ENCODE measurements at places on chromosomes 7 and 10. TPM values are rescaled to one million over a fixed set of nuclear protein-coding genes. Genes with fewer than 3 reads are reported as not detected.

The GPR15LG gene
- total RNA-seq: not detected

The GPC2 gene
- total RNA-seq: 40.1 TPM

The TSPAN12 gene
- total RNA-seq: not detected

The AKR1C1 gene
- 3.4 TPM for total RNA-seq

The SAMD9 gene
- 46.8 TPM for total RNA-seq

The PRSS1 gene
- not detected for total RNA-seq

The TMEM273 gene
- not detected for total RNA-seq

The ARMC3 gene
- total RNA-seq: not detected

The OIT3 gene
- total RNA-seq: not detected

The VSTM4 gene
- total RNA-seq: not detected

DNA sequence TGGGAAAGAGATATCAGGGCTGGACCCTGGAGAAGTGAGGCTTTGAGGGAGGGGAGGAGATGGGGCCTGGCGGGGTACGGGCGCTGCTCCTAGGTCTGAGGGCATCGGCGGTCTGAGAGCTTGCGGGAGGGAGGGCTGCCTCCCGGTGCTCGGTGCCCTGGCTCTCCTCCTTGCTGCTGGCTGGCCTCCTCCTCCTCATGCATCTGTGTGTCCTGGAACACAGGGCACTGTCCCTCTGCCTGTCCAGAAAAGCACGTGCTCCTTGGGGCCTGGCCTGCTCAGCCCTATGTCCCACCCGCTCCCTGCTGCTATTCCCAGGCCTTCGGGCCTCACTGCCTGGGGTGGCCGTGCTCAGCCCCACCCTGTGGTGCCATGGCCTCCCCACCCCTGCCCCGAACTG lies 166.9 kb downstream of the RNF216 start:
- no peak overlapping the region for H3K4me3 ChIP-seq
- H3K4me1 ChIP-seq: peaks cover 5% of the 10 kb centered on the region
- H3K36me3 ChIP-seq: peaks cover 10% of the 10 kb centered on the region
- no peak overlapping the region for H3K27ac ChIP-seq
- H3K27me3 ChIP-seq: no peaks in the 10 kb centered on the region

- no peak overlapping the region for H3K27ac ChIP-seq
- H3K36me3 ChIP-seq: no peaks in the 10 kb centered on the region
- no peaks in the 10 kb centered on the region for H3K27me3 ChIP-seq
- H3K4me3 ChIP-seq: no peak overlapping the region
These were observed 67.5 kb downstream of the DNAJC12 start for GRCh38 chr10:67770537-67770936.

- no peak overlapping the region for H3K4me3 ChIP-seq
- peaks cover 6% of the 10 kb centered on the region for H3K27me3 ChIP-seq
- no peaks in the 10 kb centered on the region for H3K36me3 ChIP-seq
- DNase-seq: no peak
- H3K4me1 ChIP-seq: peaks cover 2% of the 10 kb centered on the region
- H3K27ac ChIP-seq: no peak overlapping the region
These were observed 271.9 kb downstream of the TNS3 start for GRCh38 chr7:47310020-47310419.

DNA sequence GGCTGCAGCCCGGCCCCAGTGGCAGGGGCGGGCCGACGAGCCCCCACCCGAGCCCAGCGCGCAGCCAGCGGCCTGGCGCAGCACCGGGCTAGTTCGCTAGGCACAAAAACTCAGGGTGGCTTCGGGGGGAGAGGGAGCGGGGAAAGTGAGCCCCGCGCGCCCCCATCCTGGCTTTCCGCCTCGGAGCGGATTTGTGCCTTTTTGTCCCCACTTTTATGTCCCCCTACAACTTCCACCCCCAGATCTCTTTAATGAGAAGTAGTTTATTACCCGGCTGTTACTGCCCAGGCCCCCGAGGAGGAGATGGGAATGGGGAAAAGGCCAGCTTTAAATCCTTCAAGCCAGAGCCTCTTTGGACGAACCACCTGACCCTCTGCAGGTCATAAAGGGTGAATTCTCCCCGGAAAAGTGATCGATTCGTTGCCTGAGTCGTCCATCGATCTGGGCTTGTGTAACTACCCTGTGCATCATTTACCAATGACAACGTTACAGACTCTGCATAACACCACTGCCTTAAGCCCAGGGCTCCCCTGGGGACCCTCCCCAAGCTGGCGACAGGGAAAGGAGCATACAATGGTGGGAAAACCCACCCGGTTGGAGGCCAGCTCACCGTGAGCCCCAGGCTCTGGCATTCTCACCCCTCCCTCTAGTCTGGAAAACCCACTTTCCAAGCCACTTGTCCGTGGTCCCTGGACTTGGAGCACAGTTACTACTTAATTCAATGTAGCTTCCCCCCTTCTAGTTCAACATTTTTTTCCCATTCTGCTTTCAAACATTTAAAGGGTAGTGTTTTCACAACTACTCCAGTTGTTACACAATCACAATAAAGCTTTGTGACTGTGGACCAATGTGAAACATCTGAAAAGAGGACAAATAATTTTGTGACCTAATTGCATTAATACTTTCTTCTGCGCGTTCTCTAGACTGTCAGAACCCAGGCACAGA lies 748 bp upstream of the SH3PXD2A start:
- DNase-seq: no peak
- no peak overlapping the region for H3K27ac ChIP-seq
- H3K27me3 ChIP-seq: peaks cover 23% of the 10 kb centered on the region
- H3K36me3 ChIP-seq: peaks cover 5% of the 10 kb centered on the region
- H3K4me3 ChIP-seq: peak overlapping the region; percentile 75

- DNase-seq: no peak
- H3K27ac ChIP-seq: no peak overlapping the region
- H3K4me3 ChIP-seq: no peak overlapping the region
- peaks cover 4% of the 10 kb centered on the region for H3K27me3 ChIP-seq
- H3K36me3 ChIP-seq: no peaks in the 10 kb centered on the region
These were observed 19.8 kb downstream of the COL1A2 start for GRCh38 chr7:94414481-94414880.

- no peaks in the 10 kb centered on the region for H3K36me3 ChIP-seq
- no peaks in the 10 kb centered on the region for H3K27me3 ChIP-seq
- peaks cover 10% of the 10 kb centered on the region for H3K4me1 ChIP-seq
These were observed 33.4 kb upstream of the ABLIM1 start for GRCh38 chr10:114691442-114691941.

- no peaks in the 10 kb centered on the region for H3K27me3 ChIP-seq
- peaks cover 7% of the 10 kb centered on the region for H3K4me1 ChIP-seq
- no peak overlapping the region for H3K27ac ChIP-seq
- no peak overlapping the region for H3K4me3 ChIP-seq
These were observed 3.9 kb upstream of the SGPL1 start for GRCh38 chr10:70811881-70812280.

- H3K36me3 ChIP-seq: peaks cover 16% of the 10 kb centered on the region
- no peak for DNase-seq
- H3K4me3 ChIP-seq: no peak overlapping the region
- no peak overlapping the region for H3K27ac ChIP-seq
These were observed 42.8 kb downstream of the MINDY3 start for GRCh38 chr10:15817409-15818046.

- H3K4me1 ChIP-seq: no peaks in the 10 kb centered on the region
- peaks cover 1% of the 10 kb centered on the region for H3K27me3 ChIP-seq
- no peaks in the 10 kb centered on the region for H3K36me3 ChIP-seq
- H3K27ac ChIP-seq: no peak overlapping the region
These were observed 198.6 kb downstream of the TRIL start for GRCh38 chr7:28759475-28759971.

DNA sequence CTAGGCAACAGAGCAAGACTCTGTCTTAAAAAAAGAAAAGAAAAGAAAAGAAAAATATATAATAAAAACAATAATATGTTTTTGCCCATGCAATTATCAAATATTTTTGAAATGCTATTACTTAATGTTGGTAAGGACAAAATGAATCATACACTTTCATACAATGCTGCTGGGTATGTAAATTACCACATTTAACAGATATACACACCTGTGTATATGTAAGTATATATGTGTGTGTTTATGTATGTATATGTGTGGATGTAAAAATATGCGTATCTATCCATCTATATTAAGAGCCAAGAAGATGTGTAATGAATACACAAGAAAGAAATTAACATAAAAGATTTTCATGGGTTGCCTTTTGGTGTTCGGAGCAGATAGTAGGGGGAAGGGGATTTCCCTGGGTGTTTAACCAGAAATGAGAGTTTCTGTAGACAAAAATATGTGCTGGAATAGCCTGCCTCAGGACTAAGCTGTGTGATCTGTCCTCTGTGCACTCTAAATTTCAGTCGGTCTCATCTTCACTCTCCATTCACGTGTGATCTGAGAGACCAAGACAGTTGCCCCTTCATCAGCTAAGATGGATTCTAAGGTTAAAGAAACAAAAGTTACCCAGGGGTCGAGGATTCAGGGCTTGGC lies 61.2 kb downstream of the PRKCQ start:
- no peaks in the 10 kb centered on the region for H3K27me3 ChIP-seq
- H3K27ac ChIP-seq: peak overlapping the region; percentile 82
- no peaks in the 10 kb centered on the region for H3K36me3 ChIP-seq

DNA sequence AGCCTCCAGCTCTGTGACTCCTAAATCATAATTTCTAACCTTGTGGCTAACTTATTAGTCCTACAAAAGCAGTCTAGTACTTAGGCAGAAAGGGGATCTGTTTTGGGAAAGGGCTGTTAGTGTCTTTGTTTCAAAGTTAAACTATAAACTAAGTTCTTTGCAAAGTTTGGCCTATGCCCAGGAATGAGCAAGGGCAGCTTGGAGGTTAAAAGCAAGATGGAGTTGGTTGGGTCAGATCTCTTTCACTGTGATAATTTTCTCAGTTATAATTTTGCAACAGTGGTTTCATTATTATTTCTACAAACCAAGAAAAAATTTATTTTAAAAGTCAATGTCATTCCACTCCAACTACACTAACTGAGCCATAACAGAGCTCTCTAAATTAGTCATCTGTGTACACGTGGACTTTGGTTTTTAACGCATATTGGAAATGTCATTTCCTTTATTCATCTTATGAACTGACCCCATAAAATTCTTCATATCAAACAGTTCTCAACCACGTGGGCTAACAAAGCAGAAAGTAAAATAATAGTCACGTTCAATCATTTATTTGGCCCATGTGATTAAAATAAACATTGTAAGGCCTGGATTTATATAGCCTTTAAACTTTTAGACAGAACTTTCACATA lies 143.2 kb upstream of the C7orf33 start:
- DNase-seq: no peak
- H3K36me3 ChIP-seq: peaks cover 1% of the 10 kb centered on the region
- no peak overlapping the region for H3K27ac ChIP-seq
- H3K4me3 ChIP-seq: no peak overlapping the region
- no peaks in the 10 kb centered on the region for H3K27me3 ChIP-seq

DNA sequence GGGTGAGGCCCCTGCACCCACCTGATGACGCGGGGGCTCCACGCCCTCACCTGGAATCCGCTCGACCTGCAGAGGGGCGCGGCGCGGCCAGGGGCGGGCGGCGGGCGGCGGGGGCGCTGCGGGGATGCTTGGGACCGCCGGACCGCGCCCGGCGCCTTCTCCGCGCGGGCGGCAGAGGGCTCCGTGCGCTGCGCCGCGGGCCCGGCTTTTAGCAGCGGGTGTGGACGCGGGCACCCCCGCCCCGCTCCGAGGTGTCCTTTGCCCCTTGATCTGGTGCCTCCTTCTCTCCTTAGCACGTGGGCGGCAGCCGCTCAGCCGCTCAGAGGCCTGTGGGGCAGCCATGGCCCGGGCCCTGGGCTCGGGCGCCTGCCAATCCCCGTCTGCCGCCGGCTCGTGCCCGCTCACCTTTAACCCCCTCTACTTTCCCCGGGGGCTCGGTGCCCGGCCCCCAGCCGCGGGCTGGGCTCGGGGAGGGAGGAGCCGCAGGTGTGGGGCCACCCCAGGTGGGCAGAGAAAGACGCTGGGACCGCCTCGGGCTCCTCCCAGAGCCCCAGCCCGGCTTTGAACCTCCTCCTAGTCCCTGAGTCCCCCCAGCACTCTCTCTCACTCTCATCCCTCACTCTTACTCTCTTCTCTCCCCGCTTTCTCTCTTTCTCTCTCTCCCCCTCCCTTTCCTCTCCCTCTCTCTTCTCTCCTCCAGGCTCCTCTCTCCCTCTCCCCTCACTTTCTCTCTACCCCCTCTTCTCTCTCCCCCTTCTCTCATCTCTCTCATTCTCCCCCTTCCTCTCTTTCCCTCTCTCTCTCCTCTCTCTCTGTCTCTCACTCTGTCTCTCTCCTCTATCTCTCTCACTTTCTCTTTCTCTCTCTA lies 19.7 kb upstream of the VPS37D start:
- no peak for DNase-seq
- no peaks in the 10 kb centered on the region for H3K36me3 ChIP-seq
- H3K4me3 ChIP-seq: peak overlapping the region; percentile 74

All from naive thymus-derived CD8-positive, alpha-beta T cell (primary cell).